Activated CD4-positive, alpha-beta T cell treated with anti-CD3 and anti-CD28 coated beads for 48 hours (primary cell): ENCODE measurements at places on chromosomes 7 and 10.
A peak's percentile ranks its signal among the peaks of the same experiment; 100 is the strongest.

GRCh38 chr7:109950821-109951564 is 1139.9 kb upstream of the LRRN3 start:
- no peak for DNase-seq

DNA sequence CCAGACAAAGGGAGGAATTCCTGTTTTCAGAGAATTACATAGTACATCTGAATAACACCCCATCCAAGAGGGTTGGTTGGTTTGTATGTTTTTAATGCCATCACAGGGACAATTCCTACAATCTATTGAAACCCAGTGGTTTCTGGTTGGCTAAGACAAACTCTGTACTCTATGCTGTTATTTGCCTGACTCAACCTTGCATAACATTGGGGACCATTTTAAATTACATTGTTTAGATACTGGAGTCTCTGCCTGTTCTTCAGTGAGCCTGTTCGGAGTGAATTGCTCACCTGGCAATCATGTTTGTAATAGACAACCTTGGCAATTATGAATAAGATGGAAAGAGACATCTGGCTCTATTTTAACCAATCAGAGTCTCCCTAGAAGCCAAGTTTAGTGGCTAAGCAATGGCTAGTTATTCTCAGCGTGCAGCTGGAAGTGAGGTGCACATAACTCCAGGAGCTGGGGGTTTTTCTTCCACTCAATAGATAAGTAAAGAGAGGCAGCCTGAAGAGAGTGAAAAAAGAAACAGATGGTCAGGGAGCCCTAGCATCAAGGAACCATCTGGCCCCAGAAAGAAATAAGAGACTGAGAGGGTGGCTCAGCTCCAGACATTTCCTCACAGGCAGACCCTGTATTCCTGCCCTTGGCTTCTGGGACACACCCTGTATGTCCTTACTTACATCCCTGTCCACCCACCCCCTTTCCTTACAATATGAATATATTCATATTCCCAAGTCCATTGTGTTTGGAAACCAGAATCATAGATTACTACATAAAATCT is 21.2 kb upstream of the SLC35G1 start:
- DNase-seq, result no peak

DNA sequence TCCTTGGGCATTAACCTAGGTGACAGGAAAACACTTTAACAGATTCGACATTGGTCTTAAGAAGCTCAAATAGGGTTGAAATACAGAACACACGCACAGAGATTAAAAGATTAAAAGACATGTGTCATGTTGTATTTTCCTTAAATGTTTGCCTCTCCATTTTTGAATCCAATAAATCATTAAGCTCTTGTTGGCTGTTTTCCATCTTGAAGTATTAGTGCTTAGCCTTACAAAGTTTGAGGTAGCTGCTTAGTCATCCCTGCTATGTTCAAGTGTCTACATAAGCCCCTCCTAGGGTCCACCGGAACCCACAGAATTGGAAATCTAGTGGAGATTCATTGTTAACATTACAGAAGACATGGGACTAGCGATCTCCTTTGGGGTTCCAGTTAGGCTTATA is 12.7 kb upstream of the GJD4 start:
- no peak for DNase-seq

- DNase-seq, result no peak
Measured at GRCh38 chr7:26439521-26440232, 148.0 kb downstream of the SNX10 start.

DNA sequence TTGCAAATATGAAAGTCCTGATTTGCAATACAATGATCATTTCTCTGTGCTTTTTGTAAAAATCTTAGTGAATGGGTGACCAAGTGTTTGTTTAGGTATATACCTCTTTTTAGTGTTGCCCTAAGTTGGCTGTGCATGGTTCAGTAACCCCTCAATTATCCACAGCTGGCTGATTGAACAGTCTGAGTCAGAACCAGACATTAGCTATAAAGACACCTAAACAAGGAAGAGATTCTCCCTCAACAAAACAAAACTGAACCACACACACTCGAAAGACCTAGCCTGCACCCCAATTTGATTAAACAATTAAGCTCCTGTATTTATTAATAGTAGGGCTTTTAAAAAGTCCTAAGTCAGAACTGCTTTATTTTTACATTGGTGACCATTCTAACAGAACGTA is 2.8 kb downstream of the RSBN1L start:
- DNase-seq, result no peak

DNA sequence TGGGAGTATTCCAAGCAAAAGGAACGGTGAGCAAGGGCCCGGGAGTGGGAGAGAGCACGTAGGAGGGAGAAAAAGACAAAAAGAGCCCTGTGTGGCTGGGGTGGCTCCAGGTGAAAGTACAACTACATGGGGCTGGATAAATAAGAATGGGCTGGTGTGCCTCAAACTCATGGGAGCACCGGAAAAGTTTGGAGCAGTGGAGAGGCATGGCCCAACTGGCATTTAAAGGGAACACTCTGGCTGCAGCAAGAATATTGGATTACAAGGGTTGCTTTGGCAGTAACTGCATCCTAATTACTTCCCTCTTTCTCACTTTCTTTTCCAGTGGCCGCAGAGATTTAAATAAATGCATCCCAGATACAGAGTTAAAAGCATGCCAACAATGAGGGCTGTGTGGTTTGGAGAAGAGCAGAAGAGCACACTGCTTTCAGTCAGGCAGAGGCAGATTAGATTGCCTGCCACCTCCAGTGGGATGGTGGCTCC is 39.1 kb upstream of the HERPUD2 start:
- no peak for DNase-seq

DNA sequence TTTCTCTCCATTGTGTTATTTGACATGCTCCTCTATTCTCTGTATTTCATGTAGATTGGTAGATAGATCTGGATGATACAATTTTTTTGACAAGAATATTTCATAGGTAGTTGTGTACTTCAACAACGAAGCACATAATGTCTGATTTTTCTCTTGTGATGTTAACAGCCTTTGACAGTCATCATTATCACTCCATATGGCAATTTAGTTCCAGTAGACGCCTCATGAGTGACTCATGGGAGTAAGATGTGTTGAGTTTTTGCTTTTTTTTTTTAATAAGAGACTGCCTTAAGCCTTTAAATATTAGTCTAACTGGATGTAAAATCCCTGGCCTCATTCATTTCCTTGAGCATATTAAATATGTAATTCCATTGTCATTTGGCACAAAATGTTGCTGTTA is 123.5 kb upstream of the ZNF32 start:
- no peak for DNase-seq

GRCh38 chr7:94466516-94466915 is 43.1 kb upstream of the CASD1 start:
- DNase-seq, result no peak

GRCh38 chr10:133087679-133088178 is at the start of gene ADGRA1:
Gene ADGRA1 (plus strand): TSS chr10:133087924. CDS start chr10:133088910, 986 bp downstream.
- DNase-seq, result no peak

GRCh38 chr7:71753956-71754664 is 622.2 kb downstream of the GALNT17 start:
- DNase-seq, result no peak

DNA sequence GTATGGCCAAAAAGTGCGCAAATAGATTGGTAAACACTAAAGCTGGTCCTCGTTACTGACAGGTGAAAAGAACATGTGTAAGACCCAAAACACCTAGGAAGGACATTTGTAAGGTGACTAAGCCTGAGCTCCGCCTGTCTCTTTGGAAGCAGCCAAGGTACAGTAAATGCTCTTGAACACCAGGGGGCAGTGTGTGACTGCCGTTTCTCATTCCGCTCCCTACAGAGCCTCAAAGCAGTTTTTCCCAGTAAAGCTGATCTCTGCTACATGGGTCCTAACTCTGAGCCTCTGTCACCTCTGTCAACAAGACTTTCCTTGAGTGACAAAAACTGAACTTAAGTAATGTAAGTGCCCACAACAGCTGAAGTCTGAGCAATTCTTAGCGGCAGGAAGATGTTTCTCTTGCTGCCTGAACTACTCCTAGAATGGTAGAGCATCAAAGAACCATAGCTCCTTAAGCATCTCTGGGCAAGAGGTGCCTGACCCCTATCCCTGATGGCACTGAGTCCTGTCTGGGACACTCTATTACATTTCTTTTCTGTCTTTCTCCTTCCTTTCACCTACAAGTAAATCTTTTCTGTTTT is 238.0 kb upstream of the INHBA start:
- DNase-seq, result peak; percentile 64

- no peak for DNase-seq
Measured at GRCh38 chr10:61921143-61921542, 19.6 kb downstream of the ARID5B start.

GRCh38 chr7:105261689-105262088 is 127.0 kb downstream of the SRPK2 start:
- DNase-seq, result no peak

DNA sequence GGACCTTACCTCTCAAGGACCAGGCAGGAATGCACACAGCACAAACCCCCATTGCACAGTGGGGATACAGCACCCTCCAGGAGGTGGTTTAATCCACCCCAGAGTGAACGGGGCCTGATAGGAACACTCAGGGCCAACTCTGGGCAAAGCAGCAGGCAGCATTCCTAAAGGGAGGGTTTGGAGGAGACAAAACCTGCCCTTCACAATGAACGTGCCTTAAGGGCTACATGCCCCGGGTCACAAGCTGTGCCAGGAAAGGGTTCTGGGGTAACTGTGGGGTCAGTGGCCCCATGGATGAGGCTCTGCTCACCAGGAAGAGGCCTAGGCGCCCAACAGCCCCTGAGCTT is 1.1 kb downstream of the GPRIN2 start:
- DNase-seq, result no peak

DNA sequence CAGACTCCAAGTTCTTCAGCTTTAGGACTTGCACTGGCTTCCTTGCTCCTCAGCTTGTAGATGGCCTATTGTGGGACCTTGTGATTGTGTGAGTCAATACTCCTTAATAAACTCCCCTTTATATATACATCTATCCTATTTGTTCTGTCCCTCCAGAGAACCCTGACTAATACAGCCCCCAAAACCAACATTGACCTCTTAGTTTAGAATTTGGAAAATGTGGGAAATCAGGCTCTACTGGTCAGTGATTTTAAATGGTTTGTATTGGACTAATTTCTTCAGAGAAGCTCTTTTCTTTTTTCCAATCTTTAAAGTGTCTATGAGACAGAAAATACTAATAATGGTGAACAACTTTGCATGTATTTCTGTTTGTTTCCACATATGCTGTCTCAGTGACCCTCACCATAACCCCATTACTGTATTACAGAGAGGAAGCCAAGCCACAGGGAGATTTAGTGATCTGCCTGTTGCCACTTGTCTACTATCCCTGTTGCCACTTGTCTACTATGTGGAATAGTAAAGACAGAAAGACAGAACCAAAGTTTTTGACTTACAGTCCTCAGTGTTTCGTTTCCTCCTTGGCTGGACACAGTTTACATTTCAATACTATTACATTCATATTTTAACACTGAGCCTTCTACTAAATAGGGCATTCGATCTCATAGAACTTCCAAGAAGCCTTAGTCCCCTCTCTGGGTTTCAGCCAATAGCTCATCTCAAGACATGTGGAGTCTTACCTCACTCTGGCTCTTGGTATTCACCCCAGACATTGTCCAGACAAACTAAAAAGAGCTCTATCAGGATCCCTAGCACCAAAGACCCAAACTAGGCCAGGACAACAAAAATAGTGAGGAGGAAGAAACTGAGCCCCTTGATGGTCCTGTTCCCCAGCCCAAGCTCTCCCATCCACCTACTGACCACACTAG is 121.0 kb downstream of the AKR1D1 start:
- no peak for DNase-seq

- DNase-seq, result peak; percentile 70
Measured at GRCh38 chr7:157502701-157503111, 165.9 kb downstream of the DNAJB6 start.

DNA sequence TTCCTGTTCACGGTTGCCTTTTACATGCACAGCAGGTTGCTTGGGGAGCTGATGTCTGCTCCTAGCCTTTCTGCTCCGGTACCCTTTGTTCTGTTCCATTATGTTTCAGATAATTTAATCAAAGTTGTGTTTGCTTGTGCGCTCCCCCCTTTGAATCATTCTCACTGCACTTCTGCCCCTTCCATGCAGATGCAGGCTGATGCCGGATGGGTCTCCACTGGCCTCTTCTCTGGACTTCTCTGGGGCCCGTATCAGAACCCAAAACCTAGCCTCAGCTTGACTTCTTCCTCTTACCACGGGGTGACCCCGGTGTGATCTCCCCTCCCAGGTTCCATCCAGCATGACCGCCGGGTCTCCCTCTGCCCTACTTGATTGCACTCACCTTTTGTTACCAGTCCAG is 272.0 kb downstream of the DPP6 start:
- DNase-seq, result no peak

- DNase-seq, result no peak
Measured at GRCh38 chr10:132946806-132947546, 4.6 kb upstream of the CFAP46 start.

- peak; percentile 32 for DNase-seq
Measured at GRCh38 chr7:130649004-130649790, 19.4 kb downstream of the COPG2 start.

GRCh38 chr7:7183061-7183837 is 905 bp downstream of the C1GALT1 start:
- peak; percentile 55 for DNase-seq

- DNase-seq, result no peak
Measured at GRCh38 chr7:127514499-127514898, 70.9 kb downstream of the GCC1 start.

DNA sequence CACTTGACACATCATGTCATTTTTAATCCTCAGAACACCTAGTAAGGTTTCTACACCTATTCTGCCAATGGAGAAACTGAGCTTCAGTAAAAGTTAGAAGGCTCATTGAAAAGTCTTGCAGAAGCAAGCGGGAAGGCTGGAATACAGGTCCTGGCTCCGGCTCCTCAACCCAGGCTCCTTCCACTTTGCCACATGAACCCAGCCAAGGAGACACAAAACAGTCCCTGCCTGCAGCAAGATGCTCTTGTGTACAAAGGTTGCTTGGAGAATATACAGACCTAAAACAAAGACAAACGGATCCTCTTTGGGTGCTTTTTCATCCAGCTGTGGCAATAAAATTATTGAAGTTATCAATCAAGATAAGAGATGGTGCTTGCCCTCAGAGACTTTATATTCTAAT is 106.8 kb downstream of the SORBS1 start:
- no peak for DNase-seq

GRCh38 chr10:52436664-52437063 is 122.6 kb downstream of the DKK1 start:
- no peak for DNase-seq

DNA sequence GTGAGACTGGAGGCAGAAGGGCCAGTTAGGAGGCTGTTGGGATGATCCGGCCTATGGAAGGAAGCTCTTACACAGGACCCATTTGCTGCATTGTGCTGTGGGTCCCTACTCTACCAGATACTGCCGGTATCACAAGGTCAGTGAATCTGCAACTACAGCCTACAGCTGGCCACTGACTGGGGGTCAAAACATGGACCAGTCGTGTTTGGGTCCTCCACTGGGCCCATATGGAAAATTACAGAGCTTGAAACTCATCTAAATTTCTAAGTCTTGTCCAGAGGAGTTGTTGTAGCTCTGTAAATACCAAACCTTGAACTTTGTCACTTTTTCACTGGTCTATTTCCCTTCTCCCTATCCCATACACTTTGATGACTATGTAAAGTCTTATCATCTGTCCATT is 5.6 kb upstream of the NUP205 start:
- no peak for DNase-seq
